ENCODE measurements at places on chromosomes 11 and 22.

DNA sequence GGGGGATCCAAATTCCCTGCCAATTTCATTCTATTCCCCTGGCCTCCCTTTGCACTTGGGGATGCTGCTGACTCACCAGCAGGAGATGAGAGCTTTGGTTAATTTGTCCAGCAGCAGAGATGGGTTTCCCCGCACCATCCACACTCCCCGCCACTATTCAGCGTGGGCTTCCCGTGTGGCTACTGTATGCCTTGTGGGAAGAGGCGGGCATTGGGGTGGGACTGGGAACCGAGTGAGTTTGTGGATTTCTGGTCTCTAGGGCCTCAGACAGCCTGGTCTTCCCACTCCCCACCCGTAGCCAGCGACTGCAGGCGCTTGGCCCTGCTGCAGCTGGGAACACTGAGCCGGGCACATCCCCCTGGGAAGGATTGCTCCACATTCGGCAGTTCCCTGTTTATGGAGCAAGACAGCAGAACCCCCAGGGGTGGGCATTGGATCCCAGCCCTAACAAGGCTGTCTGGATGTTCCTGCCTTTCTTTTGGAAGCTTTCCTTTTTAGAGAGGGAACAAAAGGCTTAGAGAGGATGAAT is 23.4 kb downstream of the KIAA1671 start:
- no peak for DNase-seq

- DNase-seq = no peak
Measured at GRCh38 chr11:112248201-112248600, 12.5 kb downstream of the PLET1 start.

- no peak for DNase-seq
Measured at GRCh38 chr11:78654866-78655265, 80.2 kb upstream of the NARS2 start.

DNA sequence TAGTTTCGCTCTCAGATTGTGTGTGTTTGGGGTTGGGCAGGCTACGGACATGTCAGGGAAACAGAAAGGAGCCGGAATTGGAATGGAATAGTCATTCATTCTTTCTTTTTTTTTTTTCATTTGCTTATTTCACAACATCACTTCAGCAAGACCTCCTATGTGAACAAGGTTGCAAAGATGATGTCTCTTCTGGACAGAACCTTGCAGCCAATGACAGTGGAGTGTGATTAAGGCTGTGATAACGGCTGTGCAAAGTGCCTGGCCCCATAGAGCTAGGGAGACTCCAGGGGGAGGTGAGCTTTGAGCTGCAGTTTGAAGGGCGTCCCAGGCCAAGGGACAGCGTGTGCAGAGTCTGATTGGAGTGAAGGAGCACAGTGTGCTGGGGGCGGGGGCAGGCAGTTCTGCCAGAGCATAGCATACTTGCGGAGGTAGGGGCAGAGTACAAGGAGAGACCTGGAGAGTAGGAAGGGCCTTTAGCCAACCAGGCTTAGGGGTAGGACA is 3.4 kb downstream of the TIGD3 start:
- DNase-seq = no peak

GRCh38 chr11:104700609-104701008 is 197.7 kb downstream of the CASP12 start:
- DNase-seq = no peak

GRCh38 chr11:21398195-21398594 is 728.8 kb downstream of the NELL1 start:
- no peak for DNase-seq

DNA sequence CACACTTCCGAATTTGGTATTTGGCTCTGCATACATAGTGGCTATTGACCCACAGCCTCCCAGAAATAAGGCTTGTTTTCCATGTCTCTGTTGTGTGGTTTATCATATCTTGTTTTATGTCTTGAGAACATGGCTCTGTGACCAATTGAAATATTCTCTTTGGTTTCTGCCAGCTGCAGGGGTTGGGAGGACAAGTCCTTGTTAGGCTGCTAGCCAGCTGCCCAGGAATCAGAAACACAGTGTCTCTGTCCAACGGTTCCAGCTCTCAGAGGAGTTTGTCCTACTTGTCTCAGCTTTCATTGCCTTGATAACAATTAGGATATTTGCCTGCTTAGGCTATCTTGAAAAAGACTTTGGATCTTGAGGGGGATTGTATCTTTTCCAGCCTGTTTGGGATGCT is 6.0 kb upstream of the SLC7A4 start:
- DNase-seq = no peak

DNA sequence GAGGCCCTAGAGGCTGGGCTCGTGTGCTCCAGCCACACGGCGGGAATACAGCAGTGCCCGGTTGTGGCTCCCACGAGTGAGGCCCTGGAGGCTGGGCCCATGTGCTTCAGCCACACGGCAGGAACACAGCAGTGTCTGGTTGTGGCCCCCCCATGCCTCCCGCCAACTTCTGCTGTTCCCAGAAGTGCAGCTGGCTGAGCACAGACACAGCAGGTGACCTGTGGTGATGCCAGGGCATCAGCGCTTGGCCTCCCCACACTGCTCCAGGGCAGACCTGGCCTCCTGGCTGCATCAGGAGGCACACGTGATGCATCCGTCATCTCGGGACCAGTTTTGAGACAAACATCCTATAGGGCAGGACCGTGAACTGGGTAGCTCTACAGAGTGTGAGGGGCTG is 110.3 kb downstream of the KCNQ1OT1 start:
- DNase-seq = no peak

- DNase-seq = no peak
Measured at GRCh38 chr11:124761301-124762104, 587 bp downstream of the ESAM start.

DNA sequence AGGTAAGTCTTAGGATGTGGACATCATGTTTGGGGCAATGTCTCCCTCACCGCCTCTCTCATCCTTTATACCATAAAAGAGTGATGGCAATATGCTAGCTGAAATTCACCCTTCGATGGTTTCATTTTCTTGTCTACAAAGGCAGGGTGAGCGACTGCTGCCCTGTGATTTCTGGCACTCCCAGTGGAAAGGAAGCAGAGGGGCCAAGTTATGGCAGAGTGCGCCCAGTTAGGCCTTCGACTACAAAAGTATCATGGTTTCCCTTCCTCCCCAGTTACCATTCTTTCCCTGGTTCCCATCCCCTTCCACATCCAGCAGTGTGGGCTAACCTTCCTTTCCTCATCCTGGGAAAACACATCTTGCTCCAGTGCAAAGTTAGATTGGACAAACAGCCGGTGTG is 43.8 kb downstream of the SNX19 start:
- DNase-seq = no peak

- no peak for DNase-seq
Measured at GRCh38 chr11:68354148-68354872, 41.9 kb downstream of the LRP5 start.

DNA sequence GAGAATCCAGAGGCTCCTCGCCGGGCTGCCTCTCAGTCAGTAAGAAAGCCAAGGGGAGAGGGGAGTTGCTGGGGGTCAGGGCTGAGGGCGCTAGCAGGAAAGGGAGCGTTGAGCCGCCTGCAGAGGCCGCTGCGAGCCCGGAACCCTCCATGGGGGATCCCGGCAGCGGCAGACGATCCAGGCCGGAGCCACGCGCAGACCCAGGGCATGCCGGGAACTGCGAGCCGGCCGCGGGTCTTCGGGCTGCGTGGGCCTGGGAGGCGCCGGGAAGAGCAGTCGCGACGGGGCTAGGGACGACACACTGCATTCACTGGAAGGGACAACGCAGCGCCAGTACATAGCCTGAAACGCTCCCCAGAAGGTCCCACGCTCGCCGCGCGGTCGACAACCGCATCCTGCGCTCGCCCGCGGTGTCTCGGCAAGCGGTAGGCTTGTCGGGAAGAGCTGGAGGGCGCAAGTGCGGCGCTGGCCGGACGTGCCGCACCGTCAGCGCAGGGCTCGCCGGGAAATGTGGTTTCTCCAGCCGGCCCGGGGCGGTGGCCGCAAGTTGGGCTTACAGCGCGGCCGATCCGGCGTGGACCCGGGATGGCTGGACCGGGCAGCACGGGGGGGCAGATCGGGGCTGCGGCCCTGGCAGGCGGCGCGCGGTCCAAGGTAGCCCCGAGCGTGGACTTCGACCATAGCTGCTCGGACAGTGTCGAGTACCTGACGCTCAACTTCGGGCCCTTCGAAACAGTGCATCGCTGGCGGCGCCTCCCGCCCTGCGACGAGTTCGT is at the start of gene LZTR1:
TSS of gene LZTR1 (plus strand) at position 511 of the 776 bp plus-strand sequence. CDS start at position 586, 75 bp downstream.
- DNase-seq = peak; percentile 43
